ENCODE measurements at places on chromosomes 3 and 15.

DNA sequence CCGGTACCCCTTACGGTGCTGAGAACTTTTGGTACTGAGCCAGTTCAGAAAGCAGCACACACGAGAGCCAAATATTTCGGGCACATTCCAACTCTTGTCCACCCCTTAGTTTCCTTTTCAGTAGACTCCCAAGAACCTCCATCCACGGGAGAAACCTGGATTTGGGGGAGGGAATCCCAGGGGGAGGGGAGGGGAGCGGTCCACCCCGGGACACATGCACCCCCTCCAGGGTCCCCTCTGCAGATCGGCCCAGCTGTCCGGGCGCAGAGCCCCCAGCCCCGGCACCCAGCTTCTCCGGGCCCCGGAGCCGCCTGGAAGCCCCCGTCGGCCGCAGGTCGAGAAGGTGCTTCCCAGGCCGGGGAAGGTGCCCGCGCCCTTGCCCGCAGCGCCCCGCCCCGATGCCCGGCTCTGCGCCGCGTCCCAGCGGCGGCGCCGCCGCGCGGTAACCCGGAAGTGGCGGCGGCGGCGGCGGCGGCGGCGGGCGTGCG lies 455 bp upstream of the ABHD17C start:
- DNase-seq = no peak

GRCh38 chr3:168977716-168978374 lies 685.7 kb downstream of the MECOM start:
- DNase-seq = no peak

DNA sequence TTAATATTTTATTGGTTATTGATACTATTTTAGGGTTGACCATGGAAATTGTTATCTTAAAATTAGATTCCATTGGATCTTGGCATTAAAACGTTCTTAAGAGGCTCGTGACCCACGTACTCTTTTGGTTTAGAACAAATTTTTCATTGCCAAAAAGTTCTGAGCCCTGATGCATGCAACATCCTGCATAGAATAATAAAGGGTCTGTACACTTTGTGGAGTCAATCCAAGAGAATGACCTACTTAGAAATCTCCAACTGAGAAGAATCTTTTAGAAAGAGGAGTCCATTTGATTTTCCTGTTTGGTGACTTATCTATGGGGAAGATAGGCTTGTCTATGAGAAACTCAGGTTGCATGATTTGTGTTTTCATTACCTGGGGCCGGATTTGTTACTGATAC lies 404.2 kb upstream of the RGMA start:
- no peak for DNase-seq

- no peak for DNase-seq
Observed at GRCh38 chr15:96270581-96271172, 59.8 kb upstream of the NR2F2 start.

DNA sequence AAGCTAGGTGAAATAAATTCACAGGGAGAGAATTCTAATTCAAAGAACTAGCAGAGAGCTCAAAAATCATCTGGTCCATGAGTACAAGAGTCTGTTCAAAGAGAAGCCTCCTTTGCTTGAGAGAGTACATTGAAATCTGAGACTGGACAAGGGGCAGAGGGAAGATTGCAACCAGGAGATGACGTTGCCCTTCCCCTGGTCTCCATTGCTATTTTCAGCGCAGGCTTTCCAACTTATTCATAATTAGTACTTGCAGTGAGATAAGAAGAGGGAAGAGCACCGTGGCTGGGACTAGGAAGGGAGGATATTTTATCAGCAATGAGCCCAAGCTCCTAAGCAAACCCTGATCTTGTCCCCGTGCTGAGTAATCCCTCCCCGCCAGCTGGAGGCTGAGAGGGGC lies 251.8 kb upstream of the RORA start:
- no peak for DNase-seq

DNA sequence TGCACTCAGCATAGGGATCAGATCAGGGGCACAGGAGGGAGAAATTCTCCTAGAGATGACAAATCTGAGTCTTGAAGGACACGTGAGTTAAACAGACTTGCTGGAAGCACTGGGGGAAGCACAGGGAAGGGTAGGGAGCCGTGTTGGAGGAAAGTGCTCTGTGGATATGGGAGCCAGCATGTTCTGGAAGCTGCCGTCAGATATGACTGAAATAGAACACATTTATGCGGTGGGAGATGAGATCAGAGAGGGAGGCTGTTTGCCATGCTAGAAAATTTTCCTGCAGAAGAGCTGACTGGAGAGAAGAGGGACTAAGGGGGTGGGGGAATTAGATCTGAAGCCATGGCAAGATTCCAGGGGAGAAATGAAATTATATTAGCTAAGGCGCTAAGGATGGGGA lies 1.8 kb downstream of the TAMM41 start:
- DNase-seq = no peak
